Pancreas (tissue), 10 donors: ENCODE measurements at places on chromosomes 7 and 10. TPM values are rescaled to one million over a fixed set of nuclear protein-coding genes. Genes with fewer than 3 reads are reported as not detected.

GRCh38 chr10:70843776-70844489 is 28.2 kb downstream of the SGPL1 start:
- peaks cover 9% of the 10 kb centered on the region for H3K4me1 ChIP-seq
- no peak overlapping the region for H3K4me3 ChIP-seq
- DNase-seq = no peak
- no peaks in the 10 kb centered on the region for H3K36me3 ChIP-seq
- H3K27me3 ChIP-seq = no peaks in the 10 kb centered on the region
- no peak overlapping the region for H3K27ac ChIP-seq

- H3K4me1 ChIP-seq = no peaks in the 10 kb centered on the region
- no peaks in the 10 kb centered on the region for H3K36me3 ChIP-seq
- no peak overlapping the region for H3K4me3 ChIP-seq
- no peak overlapping the region for H3K27ac ChIP-seq
- DNase-seq = no peak
- no peaks in the 10 kb centered on the region for H3K27me3 ChIP-seq
Observed at GRCh38 chr7:43372676-43373355, 210.1 kb upstream of the STK17A start.

The TYW1B gene
- polyA plus RNA-seq = 2.1 TPM

The UPK3B gene
- polyA plus RNA-seq = 2.9 TPM
